Left ventricle myocardium inferior (tissue), 1 donor: ENCODE measurements at places on chromosomes 6 and 20.

GRCh38 chr6:150932996-150933395 lies 67.5 kb downstream of the MTHFD1L start:
- DNase-seq = no peak

- DNase-seq = no peak
These were observed 107.7 kb downstream of the TRDN start for GRCh38 chr6:123529058-123529457.

GRCh38 chr6:36605560-36606391 lies 11.6 kb downstream of the SRSF3 start:
- no peak for DNase-seq

DNA sequence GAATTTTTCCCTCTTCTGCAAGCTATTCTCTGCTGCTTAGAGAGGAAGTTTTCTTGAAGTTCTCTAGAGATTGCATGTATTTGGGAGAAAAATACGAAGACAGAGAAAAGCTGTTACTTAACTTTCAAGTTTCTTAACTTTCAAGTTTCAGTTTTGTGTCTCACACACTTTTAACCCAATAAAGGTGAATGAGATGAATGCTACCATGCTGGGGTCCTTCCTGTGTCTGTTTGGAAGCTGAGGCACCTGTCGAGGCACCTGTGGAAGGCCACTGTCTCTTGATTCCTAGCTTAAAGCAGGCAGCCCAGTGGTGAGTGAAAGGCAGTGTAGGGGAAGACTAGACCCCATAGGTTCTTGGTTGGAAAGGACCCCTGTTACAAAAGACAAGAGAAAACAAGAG lies 372.8 kb upstream of the JARID2 start:
- no peak for DNase-seq

GRCh38 chr20:43690943-43691598 lies 24.2 kb downstream of the MYBL2 start:
- DNase-seq = no peak

- DNase-seq = no peak
These were observed 74.5 kb downstream of the LINC00237 start for GRCh38 chr20:21031666-21032065.

GRCh38 chr6:105907301-105907700 lies 178.8 kb upstream of the PRDM1 start:
- no peak for DNase-seq

- no peak for DNase-seq
These were observed 1.5 kb downstream of the ID4 start for GRCh38 chr6:19838442-19839236.
